CD4-positive, alpha-beta T cell treated with Interleukin-4 for 1 hour (primary cell): ENCODE measurements at places on chromosomes 5 and 9.

DNA sequence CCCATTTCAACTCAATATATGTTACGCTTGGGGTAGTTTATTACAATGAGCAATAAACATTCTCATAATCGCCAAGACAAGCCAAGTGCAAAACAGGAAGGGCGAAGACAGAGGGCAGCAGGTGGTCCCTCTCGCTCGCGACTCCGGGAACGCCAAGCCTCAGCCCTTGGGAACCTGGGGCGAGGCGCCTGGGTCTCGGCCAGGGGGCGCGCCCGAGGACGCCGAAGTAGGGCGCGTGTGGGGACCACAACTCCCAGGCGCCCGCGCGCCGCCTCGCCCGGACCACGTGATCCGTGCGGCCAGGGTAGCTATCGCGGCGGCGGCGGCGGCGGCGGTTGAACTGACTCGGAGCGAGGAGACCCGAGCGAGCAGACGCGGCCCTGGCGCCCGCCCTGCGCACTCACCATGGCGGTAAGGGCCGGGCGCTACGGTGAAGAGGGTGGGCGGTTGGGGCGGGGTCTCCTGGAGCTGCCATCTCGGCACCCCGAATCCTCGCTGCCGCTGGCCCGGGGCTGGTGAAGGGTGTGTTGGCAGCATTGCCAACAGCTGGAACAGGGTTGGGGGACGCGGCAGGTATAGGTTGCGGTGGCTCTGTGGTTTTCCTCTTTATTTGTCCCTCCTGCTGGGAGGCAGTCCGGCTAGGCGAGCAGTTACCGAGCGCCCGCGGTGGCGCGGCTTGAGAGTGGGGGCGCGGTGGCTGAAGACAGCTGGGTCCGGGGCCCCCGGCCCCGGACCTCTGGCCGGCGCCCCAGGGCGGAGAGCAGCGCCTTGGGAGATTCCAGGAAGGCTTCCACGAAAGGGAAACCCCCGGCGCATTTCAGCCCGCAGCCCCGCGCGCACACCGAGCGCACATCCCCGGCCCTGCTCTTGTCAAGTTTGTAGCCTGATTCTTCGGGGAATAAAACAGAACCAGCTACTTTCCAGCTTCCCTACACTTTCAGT, at the start of gene SLC31A2:
TSS of gene SLC31A2 (plus strand) at position 338 of the 942 bp plus-strand sequence. CDS start at position 406, 68 bp downstream.
- peak; percentile 83 for DNase-seq

- no peak for DNase-seq
These were observed 719.6 kb upstream of the WWC1 start for GRCh38 chr5:167571824-167572223.

GRCh38 chr9:92293075-92293354, 482 bp downstream of the IARS1 start:
- no peak for DNase-seq

DNA sequence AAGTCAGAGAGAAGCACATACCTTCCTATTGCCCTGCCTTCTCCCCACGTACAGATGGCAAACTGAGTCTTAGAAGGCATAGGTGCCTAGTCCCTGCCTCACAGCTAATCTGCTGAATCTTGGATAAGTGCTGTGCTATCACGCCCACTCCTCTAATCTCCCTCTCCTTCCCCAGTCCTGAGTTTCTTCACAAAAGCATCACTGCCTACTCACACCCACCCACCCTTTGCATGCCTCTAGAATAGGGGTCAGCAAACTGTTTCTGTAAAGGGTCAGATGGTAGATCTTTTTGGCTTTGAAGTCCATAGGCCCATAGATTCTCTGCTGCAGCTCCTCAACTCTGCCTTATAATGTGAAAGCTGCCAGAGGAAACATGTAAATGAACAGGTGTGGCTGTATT, 23.2 kb upstream of the JADE2 start:
- DNase-seq: no peak

DNA sequence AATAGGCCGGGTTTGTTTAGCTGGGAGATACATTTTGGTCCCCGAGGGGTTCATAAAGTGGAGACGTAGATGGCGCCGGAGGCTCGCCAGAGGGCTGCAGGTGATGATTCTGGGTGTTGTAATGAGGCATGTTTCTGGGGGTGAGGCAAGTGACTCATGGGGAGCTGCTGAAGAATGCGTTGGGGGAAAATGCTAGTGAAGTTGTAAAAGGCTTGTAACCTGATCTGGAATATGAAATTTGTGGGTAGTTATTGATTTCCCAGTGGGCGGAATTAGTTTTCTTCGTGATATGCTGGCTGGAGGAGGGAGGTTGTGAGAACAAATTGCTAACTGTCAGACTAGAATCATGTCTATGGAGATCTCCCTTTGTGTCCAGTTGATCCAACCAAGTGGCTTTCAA, 158.3 kb downstream of the DOCK2 start:
- no peak for DNase-seq

- DNase-seq: peak; percentile 68
These were observed 18.5 kb downstream of the AGTPBP1 start for GRCh38 chr9:85723215-85723614.

GRCh38 chr5:95327211-95327610, 42.3 kb upstream of the MCTP1 start:
- no peak for DNase-seq

- DNase-seq: no peak
These were observed at the start of gene QRFP for GRCh38 chr9:130896233-130897014. Gene QRFP (minus strand): TSS chr9:130896812. CDS start chr9:130893838, 2,974 bp downstream.

DNA sequence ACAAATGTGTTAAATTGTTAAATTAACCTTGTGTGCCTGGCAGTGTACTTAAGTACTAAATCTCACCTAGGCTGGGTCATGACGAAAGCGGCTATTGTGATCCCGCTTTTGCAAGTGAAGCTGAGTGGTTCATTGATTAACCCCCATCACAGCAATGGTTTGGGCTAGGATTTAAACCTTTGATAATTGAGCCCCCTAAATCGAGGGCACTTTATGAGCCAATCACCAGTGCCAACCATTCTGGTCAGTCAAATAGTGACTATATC, 22.8 kb downstream of the HNRNPK start:
- no peak for DNase-seq

GRCh38 chr5:57411982-57412381, 70.6 kb downstream of the ACTBL2 start:
- DNase-seq: no peak

- DNase-seq: peak; percentile 95
These were observed 27.0 kb upstream of the ERGIC1 start for GRCh38 chr5:172806897-172807672.

- DNase-seq: peak; percentile 64
These were observed 1.1 kb downstream of the JADE2 start for GRCh38 chr5:134526483-134527155.

GRCh38 chr5:137332296-137332695, 166.8 kb downstream of the SPOCK1 start:
- DNase-seq: no peak

GRCh38 chr5:119328753-119329602, 26.8 kb upstream of the TNFAIP8 start:
- DNase-seq: peak; percentile 67

DNA sequence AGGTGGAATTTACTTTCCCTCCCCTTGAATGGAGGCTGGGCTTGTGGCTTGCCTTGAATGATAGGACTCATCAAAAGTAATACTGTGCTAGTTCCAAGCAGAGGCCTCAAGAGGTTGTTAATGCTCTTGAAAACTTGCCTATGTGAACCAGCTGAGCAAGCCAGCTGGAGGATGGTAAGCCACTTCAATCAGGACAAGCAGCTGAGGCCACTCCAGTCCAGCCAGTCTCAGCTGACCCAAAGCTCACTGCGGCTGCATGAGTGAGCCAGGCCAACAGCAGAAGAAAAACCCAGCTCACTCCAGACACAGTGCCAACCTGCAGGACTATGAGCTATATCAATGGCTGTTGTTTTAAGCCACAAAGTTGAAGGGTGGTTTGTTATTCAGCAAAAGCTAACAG, 182.8 kb downstream of the MCTP1 start:
- no peak for DNase-seq

GRCh38 chr9:20043461-20043860, 254.6 kb upstream of the SLC24A2 start:
- no peak for DNase-seq

DNA sequence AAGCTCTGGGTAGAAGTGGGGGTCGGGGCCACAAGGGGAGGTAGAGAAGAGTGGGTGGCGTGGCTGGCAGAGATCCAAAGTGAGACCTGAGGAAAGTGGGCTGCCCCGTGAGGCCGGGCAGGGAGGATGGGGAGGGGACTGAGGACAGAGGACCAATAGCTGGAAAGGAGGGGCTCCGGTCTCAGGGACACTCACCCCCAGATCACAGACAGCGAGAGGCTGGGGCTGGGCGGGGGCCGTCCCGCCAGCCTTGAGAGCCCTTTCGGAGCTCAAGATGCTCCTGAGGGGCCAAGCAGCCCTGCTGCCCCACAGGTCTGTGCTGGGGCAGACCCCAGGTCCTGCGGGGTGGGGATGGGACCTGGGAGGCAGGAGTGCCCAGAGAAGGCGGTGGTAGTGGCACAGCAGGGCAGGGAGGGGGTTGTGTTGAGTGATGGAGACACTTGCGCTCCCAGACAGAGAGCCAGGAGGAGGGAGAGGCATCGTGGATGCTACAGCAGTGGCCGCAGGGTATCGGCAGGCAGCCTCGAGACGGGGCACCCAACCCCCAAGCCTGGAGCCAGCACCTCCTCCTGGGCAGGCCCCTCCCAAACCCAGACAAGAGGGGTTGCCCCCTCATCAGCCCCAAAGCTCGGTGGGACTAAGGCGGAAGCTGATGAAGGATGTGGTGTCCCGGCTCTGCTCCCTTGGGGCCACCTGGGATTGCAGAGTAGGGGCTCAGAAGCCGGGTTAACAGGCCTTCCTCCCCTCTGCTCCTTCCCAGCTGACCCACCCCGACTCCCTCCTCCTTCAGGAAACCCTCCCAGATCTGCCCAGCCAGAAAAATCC, 3.4 kb downstream of the SARDH start:
- DNase-seq: no peak

- peak; percentile 29 for DNase-seq
These were observed 45.9 kb upstream of the JAK2 start for GRCh38 chr9:4939118-4939561.

DNA sequence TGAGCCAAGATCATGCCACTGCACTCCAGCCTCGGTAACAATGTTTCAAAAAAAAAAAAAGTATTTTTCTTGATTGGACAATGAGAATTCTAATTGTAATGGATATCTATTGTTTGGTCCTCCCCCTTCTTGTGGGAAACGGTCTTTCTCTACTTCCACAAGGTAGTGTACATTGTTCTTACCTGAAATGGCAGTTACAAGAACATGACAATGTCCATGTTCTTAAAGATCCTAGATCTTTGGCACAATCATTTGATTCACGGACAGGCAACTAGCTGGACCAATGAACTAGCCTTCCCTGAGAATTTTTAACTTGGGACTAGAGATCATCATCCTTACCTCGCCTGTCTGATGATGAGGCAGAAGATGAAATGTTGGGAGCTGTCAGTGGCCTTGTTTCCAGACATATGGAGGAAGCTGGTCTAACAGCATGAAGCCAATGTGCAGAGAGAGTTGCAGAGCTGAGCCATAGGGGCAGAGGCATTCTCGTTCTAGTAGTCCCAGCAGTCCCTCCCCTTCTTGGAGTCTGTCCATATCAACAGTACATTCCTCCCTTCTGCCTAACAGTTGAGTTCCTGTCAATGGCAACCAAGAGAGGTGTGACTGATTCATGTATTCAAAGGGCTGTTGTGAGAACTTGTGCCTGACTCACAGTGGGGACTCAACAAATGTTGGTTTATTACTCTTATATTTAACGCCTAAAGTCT, 2.1 kb upstream of the MARCHF6 start:
- DNase-seq: no peak

- peak; percentile 8 for DNase-seq
These were observed 393.7 kb upstream of the PDE4D start for GRCh38 chr5:60287174-60287771.

GRCh38 chr9:129408535-129409215, 212.2 kb downstream of the C9orf50 start:
- no peak for DNase-seq

DNA sequence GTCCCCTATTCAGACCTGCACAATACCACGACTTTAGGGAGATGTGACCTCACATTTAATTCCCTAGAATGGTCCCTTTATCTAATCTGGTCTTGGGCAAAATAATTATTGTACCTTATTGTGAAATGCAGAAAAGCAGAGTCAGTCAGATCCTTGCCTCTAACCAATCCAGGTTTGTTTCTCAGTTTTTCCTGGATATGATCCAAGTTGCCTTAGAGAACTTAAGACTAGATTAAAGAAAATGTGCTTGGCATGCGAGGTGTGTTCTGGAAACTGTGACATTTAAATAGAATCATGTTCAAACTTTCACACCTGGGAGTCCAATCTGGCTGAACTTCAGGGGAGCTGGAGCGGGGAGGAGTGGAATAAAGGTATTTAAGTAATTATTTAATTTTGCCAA, 696.2 kb downstream of the DNAH5 start:
- no peak for DNase-seq

DNA sequence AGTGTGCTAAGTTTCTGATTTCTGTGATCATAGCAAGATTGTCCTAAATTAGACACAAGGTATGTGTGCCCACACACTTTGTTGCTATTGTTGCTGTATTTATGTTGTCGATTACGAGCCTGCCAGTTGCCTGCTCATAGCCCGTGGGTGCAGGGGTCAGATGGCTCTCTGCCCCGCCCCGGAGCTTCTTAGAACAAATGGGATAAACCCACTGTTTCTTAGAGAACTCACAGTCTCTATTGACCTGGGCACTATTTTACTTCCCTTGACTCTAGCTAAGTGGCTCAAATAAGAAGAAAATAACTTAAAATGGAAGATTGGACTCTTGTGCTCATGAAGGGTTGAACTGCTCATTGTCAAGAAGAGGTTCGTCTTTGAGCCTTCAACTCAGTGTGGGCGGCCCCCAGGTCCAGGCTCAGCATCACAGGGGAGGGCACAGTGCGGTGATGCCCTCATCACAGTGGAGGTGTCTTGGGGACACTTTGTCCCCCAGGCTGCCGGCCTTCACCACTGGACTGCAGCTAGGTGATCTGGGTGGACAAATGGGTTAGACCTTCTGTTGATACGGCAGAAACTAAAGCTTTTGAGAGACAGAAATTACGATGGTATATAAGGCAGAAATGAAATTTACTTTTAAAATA, 155.5 kb downstream of the TENT4A start:
- no peak for DNase-seq

DNA sequence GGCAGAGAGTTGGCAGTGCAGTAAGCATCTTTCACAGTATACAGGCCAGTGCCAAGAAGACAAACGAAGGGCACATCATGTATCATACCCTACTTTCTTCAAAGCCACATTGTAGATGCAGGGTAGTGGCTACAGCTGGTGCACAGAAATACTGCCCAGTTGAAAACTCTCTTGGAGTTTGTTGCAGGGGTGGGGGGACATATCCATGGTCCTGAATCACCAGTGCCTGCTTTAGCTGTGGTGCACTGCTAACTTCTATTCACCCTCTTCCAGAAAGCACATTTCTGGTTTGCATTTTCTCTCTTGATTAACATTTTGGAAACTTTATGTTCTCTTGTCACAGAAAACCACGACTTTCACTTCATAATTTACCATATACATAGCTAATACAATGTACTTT, 196.6 kb downstream of the PAPPA start:
- DNase-seq: no peak
